ENCODE measurements at places on chromosomes 7 and 10.

DNA sequence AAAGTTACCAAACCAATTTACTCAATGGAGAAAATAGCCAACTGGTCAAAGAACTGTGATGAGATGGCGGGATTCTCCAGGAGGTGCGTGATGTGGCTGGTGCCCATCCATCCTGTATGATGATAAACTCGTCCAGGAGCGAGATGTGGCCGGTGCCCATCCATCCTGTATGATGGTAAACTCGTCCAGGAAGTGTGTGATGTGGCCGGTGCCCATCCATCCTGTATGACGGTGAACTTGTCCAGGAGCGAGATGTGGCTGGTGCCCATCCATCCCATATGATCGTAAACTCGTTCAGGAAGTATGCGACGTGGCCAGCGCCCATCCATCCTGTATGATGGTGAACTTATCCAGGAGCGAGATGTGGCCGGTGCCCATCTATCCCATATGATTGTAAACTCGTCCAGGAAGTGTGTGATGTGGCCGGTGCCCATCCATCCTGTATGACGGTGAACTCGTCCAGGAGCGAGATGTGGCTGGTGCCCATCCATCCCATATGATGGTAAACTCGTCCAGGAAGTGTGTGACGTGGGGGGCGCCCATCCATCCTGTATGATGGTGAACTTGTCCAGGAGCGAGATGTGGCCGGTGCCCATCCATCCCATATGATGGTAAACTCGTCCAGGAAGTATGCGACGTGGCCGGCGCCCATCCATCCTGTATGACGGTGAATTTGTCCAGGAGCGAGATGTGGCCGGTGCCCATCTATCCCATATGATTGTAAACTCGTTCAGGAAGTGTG is 496.2 kb downstream of the DNAJB6 start:
- DNase-seq, result no peak

DNA sequence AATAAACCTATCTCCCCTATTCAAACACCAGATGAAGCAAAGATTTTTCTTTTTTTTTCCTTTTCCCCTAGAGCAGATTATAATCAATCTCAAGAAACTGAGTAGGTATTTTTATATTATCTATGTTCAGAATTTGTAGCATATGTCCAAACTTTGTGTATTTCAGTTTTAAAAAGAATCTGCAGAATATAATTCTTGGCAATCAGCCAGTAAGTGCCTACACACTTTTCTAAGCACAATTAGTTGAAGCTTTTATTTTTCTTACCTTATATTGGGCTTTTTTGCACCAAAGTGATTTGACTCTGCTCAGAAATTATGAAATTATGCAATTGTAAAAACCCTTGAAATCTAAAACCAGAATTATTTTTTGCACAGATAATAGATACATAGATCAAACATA is 315.8 kb upstream of the PHF14 start:
- DNase-seq, result no peak

DNA sequence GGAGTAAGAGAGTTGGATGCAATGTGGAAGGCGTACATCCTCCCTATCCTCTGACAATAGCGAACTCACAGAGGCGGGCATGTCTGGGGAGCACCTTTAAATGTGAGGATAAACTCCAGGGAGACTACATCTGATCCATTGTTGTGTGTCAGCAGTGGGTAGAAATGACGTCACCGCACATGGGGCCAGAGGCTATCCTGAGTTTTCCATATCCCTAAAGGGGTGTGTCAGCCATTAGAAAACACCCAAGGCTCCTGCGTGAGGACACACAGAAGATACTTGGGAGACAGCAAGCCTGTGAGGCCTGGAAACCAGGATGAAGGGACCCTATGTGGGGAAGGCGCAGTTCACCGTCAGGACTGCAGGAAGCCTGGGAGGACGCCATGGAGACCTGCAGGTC is 17.2 kb upstream of the CDHR3 start:
- DNase-seq, result no peak

DNA sequence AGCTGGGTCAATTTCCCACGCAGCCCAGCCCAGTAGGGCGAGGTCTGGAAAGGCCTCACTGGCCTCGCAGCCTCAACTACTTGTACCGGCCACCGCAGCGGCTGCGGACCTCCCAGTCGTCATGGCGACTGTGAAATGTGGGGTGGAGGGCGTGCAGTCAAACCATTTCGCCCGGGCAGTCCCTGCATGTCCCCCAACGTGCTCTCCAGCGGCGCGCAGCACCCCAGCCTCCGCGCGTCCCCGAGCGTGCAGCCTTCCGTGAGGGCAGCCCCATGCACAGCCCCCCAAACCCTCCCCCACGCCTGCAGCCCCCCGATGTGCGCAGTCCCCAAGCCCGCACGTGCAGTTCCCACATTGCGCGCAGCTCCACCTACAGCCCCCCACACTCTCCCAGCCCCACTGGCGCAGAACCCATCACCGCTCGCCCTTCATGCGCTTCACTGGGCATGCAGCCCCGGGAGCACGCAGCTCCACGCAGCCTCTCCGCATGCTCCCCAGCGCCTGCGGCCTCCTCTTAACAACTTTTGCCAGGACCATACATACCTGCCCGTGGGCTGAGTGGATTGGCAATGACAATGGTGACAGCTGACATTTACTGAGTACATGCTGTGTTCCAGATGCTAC is 34.5 kb upstream of the SFTPD start:
- no peak for DNase-seq

DNA sequence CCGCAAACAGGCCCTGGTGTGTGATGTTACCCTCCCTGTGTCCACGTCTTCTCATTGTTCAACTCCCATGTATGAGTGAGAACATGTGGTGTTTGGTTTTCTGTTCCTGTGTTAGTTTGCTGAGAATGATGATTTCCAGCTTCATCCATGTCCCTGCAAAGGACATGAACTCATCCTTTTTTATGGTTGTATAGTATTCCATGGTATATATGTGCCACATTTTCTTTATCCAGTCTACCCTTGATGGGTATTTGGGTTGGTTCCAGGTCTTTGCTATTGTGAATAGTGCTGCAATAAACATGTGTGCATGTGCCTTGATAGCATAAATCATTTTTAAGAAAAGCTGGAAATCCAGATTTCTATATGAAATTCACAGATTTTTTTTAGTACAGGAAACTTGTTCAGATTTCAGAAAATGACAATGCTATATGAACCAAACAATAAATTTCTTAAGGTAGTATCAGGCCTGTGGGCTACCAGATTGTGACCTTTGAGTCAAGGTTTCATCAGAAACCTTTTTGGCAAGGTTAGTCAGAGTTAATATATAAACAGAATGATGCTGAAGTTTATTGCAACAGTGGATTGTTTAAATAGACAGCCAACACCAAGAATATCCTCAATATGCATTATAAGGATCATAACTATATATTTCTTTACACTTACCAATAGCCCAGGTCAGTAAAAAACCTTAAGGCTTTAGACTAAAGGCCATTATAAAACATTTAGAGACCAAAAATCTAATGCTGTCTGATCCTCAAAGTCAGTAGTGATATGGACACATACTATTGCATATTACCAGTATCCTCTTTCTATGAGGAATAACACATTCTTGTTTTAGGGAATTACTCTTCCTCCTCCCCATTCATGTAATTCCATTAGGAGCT is 68.7 kb upstream of the PAPSS2 start:
- DNase-seq, result no peak

GRCh38 chr7:47038621-47039020 is 543.3 kb downstream of the TNS3 start:
- DNase-seq, result no peak

DNA sequence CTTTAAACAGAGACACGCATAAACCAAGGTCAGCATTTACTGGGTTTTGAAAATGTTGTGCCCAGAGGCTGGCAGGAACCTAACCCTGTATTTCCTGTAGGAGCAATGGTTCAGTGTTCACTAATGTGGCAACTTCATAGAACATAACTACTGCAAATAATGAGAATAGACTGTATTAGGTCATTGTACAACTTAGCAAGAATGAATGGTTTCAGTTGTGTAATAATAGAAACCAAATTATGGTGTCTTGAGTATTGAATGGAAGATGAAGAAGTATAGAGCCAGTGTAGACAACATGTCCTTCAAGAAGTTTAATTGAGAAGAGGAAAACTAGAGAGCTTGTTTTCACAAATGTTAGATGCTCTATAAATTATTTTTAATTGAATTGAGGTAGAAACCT is 172.5 kb downstream of the BUB3 start:
- no peak for DNase-seq

DNA sequence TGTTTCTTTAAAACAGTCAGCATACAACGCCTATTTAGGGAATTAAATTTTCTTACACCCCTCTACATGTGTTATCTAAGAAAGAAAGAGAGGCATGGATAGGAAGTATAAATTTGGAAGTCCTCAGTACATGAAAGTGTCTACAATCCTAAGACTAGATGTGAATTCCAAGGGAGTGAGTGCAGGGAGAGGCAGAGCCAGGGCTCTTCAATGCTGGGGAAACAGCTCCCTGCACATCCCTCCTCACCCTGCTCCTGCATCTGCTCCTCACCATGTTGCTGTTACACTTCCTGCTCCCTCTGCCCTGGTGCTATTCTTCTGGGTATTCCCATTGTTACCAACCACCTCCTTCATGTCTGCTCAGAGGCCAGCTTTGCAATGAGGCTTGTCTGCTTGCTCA is 229.1 kb upstream of the AKR1E2 start:
- no peak for DNase-seq

DNA sequence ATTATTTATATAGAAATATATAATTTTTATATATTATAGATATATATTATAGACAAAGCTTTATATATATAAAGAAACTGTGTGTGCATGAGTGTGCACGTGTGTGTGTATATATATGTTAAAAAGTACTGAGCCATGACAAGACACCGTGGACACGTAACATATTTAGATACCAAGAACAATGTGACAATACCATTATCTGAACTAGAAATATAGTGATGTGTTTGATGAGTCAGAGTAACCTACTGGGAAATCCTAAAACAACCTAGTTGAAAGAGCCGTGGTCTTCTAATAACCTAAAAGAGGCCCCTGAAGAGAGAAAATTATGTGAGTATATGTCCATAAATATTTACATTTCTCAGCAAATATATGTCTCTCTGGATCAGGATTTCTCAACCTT is 50.7 kb upstream of the ITGB8 start:
- no peak for DNase-seq

DNA sequence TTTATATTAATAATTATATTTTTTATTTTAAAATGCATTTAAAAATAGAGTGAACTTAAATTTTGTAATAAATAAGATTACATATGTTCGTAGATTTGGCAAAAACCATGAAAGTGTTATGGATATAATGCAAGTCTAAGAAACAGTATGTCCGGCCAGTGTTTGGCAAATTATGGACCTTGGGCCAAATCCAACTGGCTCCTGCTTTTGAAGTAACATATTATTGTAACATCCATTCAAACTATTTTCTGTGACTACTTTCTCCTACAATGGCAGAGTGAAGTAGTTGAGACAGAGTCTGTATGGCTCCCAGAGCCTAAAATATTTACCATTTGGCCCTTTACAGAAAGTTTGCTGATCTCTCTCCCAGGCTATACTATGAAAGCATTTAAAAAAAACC is 38.9 kb downstream of the TMEM229A start:
- no peak for DNase-seq

DNA sequence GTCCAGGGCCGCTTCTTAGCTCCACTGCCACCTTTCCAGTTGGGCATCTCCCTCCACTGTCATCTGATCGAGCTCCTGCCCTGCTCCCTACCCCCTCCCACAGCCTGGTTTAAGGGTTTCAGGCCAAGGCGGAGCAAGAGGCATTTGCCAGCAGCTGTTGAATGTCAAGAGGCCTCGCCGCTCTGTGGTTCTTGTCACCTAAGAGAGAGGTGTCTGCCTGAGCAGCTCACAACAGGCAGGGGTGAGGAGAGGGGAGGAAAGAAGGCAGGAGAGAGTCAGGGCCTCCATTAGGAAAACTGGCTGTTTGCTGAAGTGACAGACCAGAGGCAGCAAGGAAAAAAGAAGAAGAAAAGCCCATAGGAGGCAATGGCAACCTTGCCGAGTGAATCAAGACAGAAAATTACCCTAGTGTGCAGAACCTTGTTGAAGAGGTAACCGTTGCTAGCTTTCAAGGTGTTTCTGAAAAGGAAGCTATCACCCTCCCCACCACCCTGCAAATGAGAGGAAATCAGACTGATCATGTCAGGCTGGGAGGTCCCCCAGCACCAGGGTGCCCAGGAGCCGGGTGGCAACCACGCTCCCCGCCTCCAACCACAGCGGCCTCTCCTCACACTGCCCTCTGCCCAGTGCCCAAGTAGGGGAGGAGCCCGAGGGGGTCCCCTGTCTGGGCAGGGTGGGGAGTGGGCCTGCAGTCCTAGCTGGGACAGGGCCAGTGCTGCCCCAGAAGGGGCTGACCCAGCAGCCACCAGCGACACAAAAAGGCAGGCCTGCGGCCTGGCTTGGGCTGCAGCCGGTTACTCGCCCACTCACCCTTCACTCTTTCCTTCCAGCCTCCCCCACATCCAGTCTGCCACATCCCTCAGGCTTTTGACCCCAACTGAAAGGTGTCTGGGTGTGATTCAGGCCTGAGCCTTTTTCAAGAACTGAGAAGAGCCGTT is 7.1 kb downstream of the GATA3 start:
- DNase-seq, result peak; percentile 66

DNA sequence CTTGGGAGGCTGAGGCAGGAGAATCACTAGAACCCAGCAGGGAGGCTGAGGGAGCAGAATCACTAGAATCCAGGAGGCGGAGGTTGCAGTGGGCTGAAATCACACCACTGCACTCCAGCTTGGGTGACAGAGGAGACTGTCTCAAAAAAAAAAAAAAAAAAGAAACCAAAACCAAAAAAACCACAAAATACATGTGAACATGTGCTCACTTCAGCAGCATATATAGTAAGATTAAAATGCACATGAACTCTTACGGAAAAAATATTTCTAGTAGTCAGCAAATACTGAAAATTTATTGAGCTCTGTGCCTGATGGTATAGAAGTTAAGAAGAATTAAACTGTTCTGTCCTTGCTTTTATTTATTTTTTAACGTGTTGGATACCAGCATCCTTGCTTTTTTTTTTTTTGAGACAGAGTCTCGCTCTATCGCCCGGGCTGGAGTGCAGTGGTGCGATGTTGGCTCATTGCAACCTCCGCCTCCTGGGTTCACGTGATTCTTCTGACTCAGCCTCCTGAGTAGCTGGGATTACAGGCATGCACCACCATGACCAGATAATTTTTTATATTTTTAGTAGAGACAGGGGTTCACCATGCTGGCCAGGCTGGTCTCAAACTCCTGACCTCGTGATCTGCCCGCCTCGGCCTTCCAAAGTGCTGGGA is 9.6 kb upstream of the ZNF487 start:
- peak; percentile 65 for DNase-seq

DNA sequence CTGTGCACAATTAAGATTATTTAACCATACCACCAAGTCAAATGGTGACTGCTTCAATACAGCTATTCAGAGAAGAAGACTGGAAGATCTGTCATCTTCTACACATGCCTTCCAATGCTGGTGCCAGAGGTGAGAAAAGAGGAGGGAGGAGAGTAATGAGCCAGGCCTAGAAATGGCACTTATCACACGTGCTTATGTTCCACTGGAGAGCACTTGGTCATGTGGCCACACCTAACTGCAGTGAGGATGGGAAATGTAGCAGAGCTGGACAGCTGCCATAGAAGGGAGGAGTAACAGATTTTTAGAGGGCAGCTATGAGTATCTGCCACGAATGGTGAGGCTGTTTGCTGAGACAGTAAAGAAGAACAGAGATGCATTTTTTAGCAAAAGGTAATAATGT is 77.1 kb downstream of the MPLKIP start:
- DNase-seq, result no peak

GRCh38 chr10:7896297-7896696 is 78.0 kb downstream of the TAF3 start:
- DNase-seq, result no peak

Data from CD4-positive, alpha-beta T cell treated with Interleukin-6 for 4 hours (primary cell).